ENCODE measurements at places on chromosomes 7 and 10.

- no peak for DNase-seq
These were observed 11.3 kb upstream of the SAMD9L start for GRCh38 chr7:93159490-93159889.

- no peak for DNase-seq
These were observed 1.8 kb downstream of the CLIP2 start for GRCh38 chr7:74290981-74291441.

GRCh38 chr10:25465582-25466372 lies 291.0 kb downstream of the GPR158 start:
- peak; percentile 18 for DNase-seq

DNA sequence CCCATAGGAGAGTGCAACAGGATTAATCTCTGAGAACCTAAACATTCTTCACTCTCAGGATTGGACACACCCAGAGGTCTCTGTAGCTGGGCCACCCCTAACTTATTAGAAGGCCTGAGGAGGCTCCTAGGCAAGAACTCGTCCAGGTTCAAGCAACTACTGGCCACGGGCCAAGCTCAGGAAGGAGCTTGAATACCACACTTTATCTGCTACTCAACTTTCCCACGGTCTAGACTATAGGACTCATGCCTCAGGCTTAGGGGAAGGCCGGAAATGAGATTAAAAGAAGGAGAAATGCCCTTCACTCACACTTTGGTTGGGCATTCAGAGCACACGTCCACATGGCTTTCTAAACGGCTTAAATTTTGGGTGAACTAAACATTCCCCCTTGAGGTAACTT lies 142.8 kb upstream of the PHYHIPL start:
- no peak for DNase-seq

DNA sequence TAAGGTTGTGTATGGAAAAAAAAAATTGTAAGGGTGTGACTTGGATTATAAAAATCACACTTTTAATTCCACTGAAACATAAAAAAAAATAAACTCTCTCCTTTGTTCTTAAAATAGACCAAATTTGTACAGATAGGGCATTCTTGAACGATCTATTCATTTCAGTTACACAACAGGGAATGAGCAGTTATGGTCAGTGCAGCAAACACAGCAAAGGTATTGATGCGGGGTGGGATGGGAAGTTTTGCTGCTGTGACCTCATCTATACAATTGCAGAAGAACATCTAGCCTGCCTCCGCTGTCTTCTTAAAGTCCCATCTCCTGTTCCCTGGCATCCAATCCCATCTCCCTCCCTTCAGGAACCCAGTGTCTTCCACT lies 580.2 kb downstream of the SUGCT start:
- no peak for DNase-seq

- DNase-seq, result peak; percentile 3
These were observed 64.1 kb downstream of the DOCK1 start for GRCh38 chr10:126969310-126969709.

GRCh38 chr7:70700055-70700940 lies 431.6 kb upstream of the GALNT17 start:
- no peak for DNase-seq

DNA sequence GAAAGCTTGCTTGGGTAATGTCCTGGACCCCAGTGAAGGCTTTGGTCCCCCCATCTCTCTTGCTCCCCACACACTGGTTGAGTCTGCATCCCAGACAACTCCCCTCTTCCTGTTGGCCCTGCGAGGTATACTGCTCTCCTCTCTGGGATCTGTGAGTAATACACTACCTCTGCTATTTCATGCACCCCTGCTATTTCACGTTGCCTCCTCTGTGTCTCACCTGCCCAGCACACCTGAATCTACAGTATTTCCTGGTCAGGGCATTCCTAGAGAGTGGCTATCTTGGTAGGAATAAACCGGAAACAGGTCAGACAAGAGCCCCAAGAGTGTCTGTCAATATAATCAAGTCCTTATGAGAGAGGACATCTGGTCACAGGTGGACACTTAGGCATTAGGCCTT lies 114.3 kb upstream of the ODAD2 start:
- DNase-seq, result no peak

DNA sequence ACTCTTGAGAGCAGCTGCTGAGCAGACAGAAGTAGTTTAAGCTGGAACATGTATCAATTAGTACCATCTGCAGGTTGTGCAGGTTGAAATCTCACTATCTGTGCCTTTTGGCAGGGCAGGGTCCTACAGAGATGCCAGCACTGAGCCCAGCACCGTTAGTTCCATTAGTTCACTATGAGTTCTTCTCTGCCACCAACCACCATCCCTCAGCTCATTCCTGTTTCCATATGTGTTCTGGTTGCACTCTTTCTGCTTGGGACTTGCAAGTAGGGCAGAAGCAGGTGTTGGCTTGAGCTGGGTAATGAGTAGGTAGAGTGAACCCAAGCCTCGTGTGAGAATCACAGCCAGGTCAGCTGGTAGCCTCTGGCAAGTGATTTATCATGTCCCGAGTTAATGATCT lies 2.8 kb downstream of the SMO start:
- DNase-seq, result no peak

- DNase-seq, result no peak
These were observed 431.3 kb downstream of the GALNT17 start for GRCh38 chr7:71563276-71563675.

GRCh38 chr10:99534450-99534938 lies 1.8 kb downstream of the NKX2-3 start:
- DNase-seq, result no peak

- DNase-seq, result peak; percentile 13
These were observed 55.3 kb upstream of the C7orf33 start for GRCh38 chr7:148535217-148535616.

GRCh38 chr10:73591935-73592699 lies 975 bp upstream of the USP54 start:
- peak; percentile 83 for DNase-seq

DNA sequence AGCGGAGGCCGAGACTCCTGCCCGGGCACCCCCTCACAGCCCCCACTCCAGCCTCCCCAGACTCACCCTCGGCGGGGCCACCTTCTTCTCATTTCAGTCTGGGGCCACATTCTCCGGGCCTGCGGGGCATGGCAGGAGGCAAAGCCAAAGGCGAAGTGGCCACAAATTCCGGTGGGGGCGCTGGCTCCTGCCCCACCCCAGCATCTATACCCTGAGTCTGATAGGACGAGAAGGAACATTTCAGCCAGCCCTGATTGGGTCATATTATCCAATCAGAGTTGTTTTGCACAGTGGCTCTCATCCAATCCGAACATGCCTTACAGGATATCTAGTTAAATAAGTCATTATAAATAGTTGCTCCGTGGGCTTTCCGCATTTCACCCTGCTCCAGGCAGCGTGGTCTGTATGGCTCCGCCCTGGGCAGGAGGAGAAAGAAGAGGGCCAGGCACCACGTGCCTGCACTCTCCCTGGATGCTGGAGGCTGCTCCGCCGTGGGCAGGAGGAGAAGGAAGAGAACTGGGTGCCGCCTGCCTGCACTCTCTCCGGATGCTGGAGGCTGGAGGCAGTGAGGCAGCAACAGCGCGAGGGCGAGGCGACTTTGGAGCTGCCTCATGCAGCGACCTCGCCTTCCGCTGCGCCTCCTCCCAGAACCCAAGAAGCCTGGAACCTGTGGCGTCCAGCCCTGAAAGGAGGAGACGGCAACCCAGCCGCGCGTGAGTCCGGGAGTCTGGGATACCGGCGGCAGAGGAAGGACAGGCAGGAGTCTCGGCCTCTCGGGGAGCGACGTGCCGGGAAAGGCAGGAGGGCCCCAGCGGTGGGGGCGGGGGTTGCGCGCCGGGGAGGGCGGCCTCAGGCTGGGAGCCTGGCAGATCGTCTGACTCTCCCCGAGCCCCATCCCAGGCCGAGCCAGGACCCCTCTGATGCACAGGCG lies 162.9 kb downstream of the ZNF33B start:
- DNase-seq, result no peak

DNA sequence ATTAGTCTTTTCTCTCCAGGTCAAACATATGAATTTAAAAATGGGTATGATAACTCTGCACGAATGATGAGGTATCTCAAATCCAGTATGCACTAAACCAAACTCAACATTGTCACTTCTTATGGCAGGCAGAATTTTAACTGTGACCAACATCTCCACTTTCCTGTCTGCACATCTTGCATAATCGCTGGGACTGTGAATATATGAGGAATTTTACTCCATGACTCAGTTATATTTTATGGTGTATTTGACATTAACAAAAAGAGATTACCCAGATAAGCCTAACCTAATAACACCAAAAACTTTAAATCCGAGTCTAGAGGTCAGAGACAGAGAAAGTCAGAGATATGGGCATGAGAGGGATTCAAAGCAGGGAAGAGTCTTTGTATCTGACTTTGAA lies 454.5 kb upstream of the SEMA3D start:
- no peak for DNase-seq

- DNase-seq, result no peak
These were observed 16.5 kb upstream of the CLDN3 start for GRCh38 chr7:73786588-73786987.

DNA sequence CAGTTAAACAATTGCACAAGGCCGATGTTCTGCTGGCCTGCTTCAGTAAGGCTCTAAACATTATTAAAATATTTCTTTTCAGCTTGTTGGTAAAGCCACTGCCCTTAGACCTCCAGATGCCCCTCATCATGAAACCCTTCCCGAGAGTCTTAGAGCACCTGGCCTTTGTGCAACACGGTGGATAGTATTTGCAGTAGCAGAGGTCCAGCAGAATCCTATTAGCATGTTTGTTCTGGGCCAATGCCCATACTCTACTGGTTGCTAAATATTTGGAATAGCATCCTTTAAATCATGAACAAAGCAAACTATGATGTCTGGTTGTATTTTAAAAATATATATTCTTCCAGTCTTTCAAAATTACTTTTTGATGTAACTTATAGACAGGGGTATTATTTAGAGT lies 584.6 kb downstream of the CNTNAP2 start:
- no peak for DNase-seq

DNA sequence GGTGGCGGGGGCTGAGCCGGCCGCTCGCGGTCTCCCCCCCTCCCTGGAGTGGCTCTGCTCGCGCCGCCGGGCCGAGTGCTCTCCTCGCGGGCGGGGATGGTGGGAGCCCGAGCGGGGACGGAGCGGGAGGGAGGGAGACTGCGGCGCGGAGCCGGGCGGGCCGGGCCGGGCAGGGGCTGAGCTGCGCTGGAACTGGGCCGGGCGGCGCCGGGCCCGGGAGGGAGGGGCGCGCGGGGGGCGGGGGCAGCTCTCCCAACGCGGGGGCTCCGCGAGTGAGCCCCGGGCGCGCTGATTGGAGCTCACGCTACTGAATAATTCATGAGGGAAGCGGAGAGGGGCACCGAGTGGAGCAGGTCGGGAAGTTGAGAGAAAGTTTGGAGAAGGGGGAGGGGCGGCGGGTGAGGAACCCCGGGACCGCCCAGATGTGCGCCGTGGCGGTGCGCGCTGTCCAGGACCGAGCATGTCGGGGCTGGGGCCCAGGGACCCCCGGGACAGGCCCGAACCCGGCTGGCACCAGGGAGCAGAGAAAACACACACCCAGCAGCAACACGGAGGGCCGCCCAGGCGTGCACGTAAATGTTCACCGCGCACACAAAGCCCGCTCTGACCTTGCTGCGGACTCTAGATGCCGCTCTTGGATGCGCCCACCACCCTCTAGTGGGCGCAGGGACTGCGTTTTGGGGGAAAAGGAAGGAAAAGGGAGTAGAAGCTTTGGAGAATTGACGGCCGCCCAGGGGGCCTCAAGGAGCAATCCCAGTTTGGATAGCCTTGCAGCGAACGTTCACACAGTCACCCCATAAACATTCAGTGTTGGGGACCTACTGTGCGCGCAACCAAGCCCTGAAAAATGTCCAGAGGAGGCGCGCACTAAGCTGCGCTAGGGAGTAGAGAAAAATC lies at the start of gene EPHB4:
EPHB4 (minus strand) TSS at position 194 of the 897 bp plus-strand sequence. CDS start 493 bp downstream, outside the sequence.
- DNase-seq, result peak; percentile 94

DNA sequence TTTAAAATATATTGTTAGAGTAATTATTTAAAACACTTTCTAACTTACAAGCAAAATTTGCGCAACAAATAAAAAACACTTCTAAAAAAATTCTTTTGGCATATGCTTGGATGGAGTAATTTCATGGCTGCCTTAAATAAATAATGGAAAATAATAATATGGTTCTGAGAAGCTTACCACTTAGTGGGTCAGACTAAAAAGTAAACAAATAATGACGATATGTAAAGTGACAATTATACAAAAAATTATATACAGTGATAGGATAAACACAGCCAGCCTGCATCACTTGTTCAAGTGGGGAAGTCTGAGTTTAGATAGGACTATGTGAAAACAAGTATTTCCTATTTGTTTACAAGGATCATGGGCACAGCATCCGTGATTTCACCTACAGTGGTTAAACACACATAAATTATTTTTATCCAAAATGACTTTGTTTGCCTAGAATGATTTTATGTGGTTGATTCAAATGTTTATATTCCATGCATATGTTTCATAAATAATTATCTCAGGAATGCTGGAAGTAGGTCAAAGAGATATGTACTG lies 141.7 kb upstream of the SEMA3D start:
- DNase-seq, result no peak

DNA sequence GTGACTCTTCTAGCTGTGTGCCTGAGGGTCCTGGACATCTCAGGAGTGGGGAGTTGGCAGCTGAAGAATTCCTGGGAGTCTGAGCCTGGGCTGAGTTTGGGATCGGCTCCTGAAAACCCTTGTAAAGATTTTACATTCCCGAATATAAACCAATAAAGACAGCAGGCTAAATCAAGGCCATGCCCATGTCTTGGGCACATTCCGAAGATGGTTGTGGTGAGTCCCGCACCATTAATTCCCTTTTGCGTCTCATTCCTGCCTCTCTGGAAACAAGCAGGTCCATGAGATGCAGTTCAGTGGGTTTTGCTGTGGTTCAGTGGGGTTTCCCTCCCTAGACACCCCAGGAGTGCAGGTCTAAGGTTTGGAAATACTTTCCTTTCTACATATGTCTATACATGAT lies 90.9 kb downstream of the COL26A1 start:
- DNase-seq, result peak; percentile 55

GRCh38 chr7:27735831-27736230 lies 4.1 kb upstream of the TAX1BP1 start:
- no peak for DNase-seq

- DNase-seq, result no peak
These were observed 288.9 kb downstream of the BBS9 start for GRCh38 chr7:33418251-33418701.

DNA sequence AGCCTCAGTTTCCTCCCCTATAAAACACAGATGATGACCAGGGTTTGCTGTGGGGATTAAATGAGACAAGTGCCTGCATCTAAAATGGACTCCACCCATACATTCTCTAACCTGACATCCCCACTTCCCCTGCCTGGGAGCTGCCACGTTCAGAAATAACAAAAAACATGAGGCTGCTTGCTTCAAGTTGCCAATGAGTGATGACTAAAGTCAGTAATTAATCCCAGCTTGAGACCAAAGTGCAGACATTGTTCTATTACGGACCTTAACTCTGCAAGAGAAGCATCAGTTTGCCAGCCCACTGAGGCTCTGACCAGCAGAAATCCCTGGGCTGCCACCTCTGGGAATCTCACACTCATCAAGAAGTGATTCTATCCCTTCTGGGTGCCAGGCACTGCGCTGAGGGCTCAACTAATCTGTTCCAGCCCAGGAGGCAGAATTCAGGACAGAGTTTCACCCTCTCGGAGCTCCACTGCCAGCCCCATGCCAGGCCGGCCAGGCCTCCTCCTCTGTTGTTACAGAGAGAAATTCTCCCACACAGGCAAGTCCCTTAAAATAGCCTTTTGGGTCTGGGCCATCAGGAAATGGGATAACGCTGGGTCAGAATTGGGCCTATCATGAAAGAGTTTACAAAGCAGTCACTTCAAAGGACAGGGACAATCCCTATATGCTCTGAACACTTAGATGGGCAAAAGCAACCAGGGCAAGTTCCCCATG lies 11.4 kb downstream of the SH3PXD2A start:
- no peak for DNase-seq

- no peak for DNase-seq
These were observed 307.7 kb downstream of the BICC1 start for GRCh38 chr10:58820386-58820785.

All from LoVo (cell line).